ENCODE measurements at places on chromosomes 3 and 15.

GRCh38 chr3:104519068-104519467 is 847.6 kb upstream of the ALCAM start:
- DNase-seq: no peak

DNA sequence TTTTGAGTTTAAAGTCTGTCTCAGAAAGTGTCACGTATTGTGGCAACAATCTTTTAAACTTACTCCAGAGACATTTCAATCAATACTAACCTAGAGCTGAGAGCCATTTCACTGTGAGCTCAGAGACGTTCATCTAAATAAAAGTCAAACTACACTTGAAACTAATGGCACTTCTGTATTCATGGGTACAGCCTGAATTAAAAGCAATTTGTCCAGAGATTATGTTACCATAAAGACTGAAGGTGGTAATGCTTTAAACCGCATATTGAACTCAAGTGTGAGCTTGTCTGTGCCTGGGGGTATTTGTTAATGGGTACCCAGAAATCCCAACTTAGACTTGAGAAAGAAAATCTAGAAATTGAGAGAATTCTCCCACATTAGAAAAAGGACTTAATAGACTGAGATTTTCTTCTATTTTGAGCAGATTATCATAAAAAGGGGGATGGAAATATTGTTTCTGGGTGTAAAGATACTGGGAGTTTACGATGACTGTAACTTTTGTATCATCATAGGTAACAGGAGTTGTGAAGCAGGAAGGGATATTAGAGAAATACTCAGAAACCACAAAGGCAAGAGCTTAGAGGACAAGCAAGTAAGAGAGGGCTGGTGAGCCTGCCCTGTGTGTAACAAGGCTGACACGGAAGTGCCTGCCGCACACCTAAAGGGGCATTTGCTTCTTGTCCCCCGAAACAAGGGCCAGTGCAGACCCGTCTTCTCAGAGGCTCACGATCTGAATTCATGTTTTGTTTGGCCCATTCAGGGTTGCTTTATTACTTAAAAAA is 36.9 kb downstream of the LRIG1 start:
- DNase-seq: no peak

DNA sequence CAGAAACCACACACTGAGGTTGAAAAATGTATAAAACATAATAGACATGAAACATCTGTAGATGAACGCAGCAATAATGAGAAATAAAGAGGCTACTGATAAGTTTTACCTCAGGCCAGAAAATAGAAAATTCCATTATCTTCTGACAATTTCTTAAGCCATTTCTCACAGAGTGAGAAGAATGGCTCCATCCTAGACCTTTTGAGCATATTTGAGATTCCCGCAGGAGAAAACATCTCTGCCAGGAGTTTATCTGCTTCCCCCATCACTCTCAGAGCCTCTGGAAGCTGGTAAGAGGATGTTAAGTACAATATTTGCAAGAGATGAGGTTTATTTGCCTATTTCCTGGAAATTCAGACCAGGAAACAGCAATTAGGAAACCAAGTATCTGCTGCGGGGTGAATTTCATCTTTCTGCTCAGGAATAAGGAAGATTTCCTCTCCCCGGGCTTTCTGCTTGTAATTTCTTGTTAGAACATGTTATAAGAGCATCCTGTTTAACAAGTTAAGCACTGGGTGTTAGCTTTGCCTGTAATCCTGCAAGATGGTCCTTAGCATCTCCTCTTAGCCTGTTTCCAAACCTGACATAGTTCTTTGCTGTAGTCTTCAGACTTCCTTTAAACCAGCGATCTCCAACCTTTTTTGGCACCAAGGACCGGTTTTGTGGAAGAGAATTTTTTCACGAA is 54.8 kb downstream of the ATP13A4 start:
- DNase-seq: no peak

DNA sequence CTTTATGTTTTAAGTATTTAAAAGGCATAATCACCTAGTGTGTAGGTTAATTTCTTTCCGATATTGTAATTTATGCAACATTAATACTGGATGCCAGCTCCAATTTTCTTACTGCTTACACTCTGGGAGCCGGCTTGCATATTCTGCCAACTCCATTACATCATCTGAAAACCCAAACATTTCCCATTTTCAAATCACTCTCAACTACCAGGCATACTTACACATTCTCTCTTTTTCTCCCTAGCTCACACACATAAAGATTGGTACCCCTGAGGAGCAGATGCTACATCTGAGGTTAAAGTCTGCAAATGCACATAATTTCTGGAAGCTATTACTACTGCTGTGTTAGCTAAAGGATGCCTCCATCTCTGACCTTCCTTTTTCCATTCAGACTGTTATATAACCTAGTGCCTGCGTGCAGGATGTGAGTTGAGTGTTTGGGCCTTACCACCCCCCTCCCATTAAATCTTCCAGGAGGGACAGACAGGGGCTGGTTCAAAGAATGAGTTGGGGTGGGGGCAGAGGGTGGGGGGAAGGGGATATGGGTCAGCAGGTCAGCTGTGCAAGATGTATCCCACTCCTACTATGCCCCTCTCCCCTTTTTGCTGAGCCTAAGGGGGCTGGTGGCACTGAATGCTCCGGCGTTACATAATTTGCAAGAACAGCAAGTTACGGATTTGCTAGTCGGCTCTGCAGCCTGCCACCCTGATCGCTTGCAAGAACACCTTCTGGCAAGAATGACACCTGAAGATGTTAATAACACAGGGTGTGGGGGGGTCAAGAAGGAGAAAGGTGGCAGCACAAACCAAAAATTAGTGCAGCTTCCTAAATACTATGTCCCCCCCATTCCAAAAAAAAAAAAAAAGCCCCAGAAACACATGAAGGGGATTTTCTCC is 2.5 kb downstream of the RORA start:
- no peak for DNase-seq
